ENCODE measurements at places on chromosomes 6 and 20. TPM values are rescaled to one million over a fixed set of nuclear protein-coding genes. Genes with fewer than 3 reads are reported as not detected.

Gene CAP2
- not detected for total RNA-seq

Gene TFAP2B
- total RNA-seq = not detected

DNA sequence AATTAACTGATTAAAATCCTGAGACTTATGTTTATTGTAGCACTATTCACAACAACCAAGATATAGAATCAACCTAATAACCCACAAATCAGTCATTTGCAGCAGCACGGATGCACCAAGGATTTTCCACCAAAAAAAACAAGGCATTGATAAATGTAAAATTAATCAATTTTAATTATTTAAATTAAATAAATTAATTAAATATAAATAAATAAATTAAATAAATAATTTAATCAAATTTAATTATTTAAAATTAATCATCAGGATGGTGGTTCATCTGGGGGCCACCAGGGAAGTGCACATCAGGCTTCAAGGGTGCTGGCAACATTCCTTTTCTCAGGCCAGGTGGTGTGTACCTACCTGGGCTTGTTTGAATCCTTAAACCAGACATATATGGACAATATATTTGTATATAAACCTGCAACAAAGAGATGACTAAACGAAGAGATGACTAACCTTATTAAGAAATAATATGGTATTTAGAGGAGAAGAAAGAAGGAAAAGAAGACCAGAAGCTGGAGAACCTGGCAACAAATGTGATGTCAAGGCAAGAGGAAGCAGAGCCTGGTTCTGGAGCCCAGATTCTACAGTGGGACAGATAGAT is 89.2 kb downstream of the CD164 start:
- no peak for DNase-seq

DNA sequence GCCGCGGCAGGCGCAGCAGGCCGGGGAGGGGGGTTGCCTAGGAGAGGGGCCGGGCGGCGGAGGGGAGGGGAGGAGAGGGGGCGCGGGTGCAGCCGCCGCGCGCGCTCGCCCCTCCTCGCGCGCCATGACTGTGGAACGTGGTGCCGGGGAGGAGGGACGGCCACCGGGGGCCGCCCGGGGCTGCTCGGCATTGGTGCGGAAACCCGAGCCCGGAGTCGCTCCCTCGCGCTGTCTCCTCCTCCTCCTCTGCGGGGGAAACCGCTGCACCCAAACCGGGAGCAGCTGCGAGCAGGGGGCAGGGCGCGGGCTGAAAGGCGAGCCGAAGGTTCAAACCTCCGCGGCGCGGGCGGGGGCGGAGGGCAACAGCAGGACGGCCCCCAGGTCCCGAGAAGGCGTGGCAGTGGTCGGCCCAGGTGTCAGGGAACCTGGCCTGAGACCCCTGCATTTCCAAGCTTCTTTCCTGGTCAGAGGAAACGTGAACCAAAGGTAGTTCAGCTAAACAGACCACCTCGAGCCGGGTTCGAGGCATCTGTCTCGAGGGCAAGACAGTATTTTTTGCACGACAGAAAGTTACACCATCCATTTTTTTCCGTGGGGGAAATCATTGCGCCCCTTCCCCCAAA is 1.4 kb upstream of the TRERF1 start:
- peak; percentile 80 for DNase-seq

DNA sequence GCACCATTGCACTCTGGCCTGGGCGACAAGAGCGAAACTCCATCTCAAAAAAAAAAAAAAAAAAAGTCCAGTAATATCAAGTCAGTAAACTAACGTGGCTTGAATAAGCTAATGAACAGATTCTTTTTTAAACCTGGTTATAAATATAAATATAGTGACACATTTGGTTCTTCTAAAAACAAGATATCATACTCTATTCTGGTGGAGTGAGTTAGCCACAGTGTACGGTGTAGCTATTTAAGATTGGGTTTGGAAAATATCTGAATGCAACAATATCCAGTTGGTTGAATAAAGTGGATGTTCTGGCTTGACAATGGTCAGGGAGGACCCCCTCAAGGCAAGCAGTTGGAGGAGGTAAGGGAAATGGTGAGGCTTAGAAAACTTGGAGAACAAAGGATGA is 5.9 kb upstream of the DEK start:
- no peak for DNase-seq

Gene CLIC5
- total RNA-seq = 4.7 TPM

GRCh38 chr20:16057651-16058050 is 515.6 kb downstream of the KIF16B start:
- no peak for DNase-seq

Gene TFB1M
- 17.7 TPM for total RNA-seq
